ENCODE measurements at places on chromosomes 6 and 20.

GRCh38 chr6:116028233-116028632 is 32.5 kb downstream of the FRK start:
- no peak for DNase-seq

GRCh38 chr20:37457921-37458320 is 63.1 kb upstream of the NNAT start:
- DNase-seq: no peak

- DNase-seq: no peak
These were observed 24.8 kb downstream of the NFYA start for GRCh38 chr6:41097467-41098090.

- DNase-seq: no peak
These were observed 34.2 kb downstream of the GSS start for GRCh38 chr20:34921436-34921835.

DNA sequence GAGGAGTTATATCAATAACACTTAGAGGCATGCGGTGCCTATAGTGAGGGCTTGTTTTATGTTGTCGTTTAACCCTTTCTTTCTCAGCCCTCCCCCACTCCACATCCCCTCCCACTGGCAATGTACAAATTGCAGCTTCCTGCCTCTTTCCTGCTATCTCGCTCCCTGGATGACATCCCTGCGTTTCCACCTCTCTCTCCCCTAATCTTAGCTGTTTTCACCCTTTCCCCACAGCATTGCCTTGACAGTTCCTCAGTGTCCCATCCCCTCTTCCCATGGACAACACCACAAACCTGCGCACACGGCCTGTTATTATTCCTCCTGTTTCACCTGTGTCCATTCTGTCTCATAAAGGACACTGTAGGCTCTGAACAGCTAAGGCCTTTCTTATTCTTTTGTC is 34.5 kb downstream of the MYB start:
- no peak for DNase-seq

- DNase-seq: no peak
These were observed 178.7 kb downstream of the OTOR start for GRCh38 chr20:16926626-16927430.

DNA sequence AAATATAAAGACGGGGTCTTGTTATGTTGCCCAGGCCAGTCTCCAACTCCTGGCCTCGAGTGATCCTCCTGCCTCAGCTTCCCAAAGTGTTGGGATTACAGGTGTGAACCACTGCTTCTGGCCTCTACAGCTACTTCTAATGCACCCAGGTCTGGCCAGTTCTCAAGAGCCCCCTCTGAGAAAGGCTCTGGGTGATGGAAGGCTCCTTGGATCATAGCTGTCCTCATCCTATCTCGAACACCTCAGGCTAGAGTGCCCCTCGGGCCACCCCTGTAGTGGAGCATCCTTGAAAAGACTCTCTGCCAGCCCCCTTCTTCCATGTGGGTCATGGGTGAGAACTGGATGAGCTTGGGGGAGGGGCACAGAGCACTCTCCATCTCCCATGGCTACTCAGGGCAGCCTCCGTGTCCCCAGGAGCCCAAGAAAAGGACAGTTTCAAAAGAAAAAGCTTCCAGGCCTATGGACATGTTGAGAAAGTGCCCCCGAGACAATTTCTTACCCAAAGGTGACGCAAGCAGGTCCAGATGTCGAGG is 714 bp upstream of the MYLK2 start:
- DNase-seq: no peak

DNA sequence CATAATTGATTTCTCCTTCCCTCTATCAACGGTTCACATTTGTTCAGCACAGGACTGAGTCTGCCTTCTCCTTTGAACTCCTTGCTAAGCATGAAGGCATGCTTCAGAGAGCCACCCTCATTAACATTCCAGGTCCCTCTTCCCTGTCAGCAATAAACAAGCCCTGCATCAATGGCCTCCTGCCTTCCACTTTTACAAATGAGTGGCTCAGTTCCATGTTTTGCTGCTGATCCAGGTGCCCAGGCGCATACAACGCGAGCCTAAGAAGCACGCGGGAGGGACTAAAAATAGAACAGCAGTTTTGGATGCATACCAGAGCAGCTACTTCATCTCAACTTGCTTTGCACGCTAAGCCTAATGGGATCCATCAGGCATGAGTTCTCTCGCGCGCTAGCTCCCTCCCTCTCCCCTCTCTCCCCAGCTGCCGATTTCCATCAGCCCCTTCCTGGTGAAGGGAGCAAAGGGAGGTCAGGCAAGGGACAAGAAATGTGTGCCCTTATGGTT is 53.4 kb downstream of the TRAF3IP2 start:
- DNase-seq: peak; percentile 73

GRCh38 chr20:63081831-63082230 is 75.1 kb upstream of the BHLHE23 start:
- DNase-seq: no peak

- no peak for DNase-seq
These were observed 8.6 kb upstream of the TRIB3 start for GRCh38 chr20:371755-372542.

GRCh38 chr20:4082406-4083097 is 67.2 kb upstream of the RNF24 start:
- no peak for DNase-seq

DNA sequence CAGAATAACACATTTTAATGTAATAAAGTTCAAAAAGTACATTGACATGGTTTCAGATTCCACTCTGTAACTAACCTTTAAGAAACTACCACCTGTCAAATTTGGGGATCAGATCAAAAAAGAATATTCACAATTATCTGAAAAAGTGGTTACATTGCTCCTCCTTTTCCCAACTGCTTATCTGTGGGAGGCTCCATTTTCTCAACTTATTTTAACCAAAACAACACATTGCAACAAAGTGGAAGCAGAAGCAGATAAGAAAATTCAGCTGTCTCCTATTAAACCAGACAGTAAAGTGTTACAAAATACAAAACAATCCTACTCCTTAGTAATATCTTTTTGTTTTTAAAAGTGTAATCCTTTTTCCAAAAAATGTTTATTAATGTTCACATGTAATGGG is 61.4 kb downstream of the PDSS2 start:
- no peak for DNase-seq

DNA sequence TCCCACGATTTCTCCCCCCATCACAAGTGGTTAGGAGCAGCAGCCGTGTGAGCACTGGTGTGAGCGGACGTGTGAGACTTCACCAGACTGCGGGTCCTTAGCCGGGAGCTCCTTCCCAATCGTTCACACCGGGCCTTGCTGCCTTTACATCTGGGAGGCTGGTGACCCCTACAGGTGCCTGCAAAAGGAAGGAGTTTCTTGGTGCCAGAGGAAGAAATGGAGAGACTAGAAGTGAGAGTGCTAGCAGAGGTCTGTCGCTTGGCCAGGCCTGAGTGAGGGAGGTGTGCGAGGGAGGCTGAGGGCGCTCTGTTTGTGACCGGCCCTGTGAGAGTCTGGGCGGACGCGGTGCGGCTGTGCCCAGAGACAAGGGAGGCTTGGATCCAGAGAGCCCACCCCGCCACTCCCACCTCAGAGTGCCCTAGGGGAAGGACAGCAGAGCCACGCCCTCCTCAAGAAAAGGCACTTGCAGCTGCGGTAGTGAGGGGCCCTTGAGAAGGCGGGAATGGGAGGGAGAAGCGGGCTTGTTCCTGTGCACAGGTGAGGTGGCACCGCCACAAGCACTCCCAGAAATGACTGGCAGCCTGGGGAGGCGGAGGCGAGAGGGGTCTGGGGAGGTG is 10.0 kb upstream of the ARMC2 start:
- no peak for DNase-seq

DNA sequence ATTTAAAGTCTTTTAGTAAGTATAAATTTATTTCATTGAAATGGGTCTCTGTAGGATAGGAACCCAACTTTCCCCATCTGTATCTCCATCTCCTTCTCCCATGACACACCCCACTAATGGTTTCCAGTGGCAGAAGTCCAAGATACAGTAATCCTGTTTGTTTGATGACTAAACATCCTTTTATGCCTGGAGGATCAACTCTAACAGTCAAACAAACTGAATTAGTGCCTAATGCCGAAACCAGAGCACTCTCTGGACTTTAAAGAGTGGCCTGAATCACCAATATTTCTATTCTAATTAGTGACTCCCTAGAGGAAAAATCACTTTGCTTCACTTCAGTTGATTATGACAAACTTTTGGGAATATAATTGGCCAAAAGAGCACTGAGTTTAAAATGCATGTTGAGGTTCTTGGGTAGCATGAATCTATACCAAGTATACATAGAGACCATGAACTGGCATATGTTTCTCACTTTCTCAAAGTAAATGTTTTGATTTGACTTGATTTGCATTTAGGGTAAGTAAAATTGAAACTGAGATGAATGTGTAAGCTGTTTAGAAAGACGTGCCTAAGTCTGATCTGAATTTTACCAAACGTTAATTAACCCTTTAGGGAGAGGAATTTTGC is 776.4 kb upstream of the NRSN1 start:
- peak; percentile 77 for DNase-seq

DNA sequence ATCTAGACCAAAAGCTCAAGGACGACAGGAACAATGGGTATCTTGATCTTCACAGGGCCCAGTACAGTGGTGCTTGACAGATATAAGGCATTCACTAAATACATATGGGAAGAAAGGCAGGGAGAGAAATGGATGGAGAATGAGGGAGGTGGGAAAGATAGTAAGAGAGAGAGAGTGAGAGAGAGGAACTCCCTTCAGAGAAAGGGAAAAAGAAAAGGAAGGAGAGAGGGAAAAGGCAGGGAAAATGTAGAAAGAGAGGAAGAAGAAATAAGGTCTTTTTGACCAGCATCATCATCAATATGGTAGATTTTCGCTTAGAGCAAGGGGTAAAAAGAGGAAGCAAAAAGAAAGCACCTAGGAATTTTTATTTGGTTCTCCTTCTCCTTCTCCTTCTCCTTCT is 760 bp upstream of the ANKRD66 start:
- no peak for DNase-seq

DNA sequence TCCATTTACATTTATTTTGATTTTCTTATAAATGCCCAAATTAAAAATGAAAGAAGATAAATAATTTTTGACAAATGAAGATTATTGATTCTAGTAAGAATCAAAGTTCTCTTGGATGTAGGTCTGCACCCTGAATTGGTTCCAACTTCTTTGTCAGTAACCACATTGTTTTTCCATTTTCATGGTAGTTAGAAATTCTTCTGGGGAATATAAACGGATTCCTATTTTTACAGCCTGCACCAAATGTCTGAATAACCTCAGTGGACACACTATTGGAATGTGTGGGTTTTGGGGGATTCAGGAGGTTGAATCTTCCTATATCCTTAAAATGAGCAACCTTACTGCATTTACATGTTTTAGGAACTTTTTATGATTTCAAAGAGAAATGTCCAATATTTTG is 1085.3 kb upstream of the MAP3K7 start:
- DNase-seq: no peak

DNA sequence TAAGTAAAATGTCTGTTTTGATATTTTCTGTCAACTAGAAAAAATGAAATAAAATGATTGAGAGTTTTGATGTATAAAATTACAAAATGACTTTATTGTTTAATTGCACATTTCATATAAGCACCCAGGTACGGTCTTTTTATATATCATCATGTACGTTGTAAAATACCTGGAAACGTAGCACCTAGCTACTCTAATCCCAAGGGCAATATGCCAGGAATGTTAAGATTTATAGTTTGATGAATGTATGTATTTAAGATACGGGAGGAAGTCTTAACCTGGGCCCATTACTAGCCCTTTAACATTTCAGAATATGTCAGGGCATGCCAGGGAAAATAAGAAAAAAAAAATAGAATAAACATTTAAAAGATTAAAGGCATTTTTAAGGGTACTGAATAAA is 490.9 kb upstream of the NRSN1 start:
- DNase-seq: no peak

- no peak for DNase-seq
These were observed 34.2 kb downstream of the JARID2 start for GRCh38 chr6:15280028-15280427.

DNA sequence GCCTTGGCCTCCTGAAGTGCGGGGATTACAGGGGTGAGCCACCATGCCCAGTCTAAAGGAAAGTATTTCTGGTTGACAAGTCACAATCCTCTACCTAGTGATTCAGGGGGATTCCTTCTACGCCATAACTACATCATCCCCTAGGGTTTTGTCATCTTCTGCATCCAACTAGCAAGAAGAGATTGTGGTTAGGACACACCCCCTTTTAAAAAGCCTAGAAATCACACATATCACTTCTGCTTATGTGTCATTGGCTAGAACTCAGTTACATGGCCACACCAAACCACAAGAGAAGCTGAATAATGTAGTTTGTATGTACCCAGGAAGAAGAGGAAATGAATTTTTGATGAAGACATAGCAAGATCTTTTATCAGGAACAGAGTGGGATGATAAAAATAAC is 14.7 kb upstream of the CHD6 start:
- DNase-seq: no peak

- DNase-seq: peak; percentile 13
These were observed 478.6 kb upstream of the JARID2 start for GRCh38 chr6:14767226-14767625.

- DNase-seq: no peak
These were observed 838 bp upstream of the POM121L2 start for GRCh38 chr6:27312950-27313271.

- peak; percentile 47 for DNase-seq
These were observed 1.4 kb downstream of the LRFN2 start for GRCh38 chr6:40585651-40586269.

DNA sequence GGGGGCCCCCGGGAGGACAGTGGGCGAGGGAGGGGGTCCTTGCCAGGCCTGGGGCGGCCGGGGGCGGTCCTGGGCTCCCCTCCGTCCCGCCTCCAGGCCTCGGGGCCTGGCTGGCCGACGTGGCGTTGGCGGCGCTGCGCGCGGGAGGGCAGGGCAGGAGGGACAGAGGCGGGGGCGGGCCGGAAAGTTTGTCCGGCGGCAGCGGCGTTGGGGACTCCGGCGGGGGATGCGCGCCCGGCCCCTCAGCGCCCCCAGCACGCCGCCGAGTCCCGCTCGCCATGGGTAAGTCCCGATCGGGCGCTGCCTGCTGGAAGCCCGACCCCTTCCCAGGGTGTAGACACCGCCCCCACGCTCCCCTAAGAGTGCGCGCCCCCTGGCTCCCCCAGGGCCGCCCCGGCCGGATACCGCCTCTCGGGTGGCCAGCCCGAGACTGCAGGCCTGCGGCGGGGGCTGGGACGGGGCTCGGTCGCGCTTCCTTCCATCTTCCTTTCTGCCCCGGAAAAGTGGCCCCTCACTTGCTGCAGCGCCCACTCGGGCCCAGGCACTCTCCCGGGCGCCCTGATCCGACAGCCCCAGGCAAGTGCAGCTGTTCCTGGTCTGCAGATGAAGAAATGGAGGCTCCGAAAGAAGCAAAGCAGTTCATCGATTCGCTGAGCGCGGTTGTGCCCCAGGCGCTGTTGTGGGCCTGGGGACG is at the start of gene SLC2A10:
Gene SLC2A10, plus strand, starts transcription at position 191 of the 694 bp plus-strand sequence. Its CDS starts 88 bp downstream, at position 279.
- no peak for DNase-seq

- no peak for DNase-seq
These were observed 3.2 kb upstream of the SDHAF4 start for GRCh38 chr6:70563530-70563929.

GRCh38 chr6:80148220-80148619 is 41.7 kb downstream of the BCKDHB start:
- DNase-seq: no peak
